AG04450 (cell line): ENCODE measurements at places on chromosomes 4 and X.

GRCh38 chr4:37157476-37158167, 86.9 kb upstream of the NWD2 start:
- DNase-seq, result no peak

- DNase-seq, result no peak
Observed at GRCh38 chr4:177052211-177052934, 257.3 kb upstream of the NEIL3 start.

DNA sequence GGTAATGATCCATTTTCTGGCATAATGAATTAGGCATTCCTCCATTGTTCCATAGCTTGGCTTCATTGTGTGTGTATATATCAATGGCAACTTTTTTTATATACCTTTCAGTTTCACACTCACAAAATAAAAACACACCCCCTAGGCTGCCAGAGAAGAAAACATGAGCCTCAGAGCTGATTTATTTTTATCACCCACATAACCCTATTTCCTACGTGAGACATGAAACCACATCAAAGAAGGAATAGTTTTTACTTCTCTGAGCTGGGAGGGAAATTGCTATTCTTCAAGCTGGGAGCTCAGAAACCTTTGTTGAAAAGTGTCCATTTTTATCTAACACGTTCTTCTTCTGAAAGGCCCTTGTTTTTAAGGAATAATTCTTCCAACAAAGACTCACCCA, 126.7 kb upstream of the RAI2 start:
- DNase-seq, result no peak

DNA sequence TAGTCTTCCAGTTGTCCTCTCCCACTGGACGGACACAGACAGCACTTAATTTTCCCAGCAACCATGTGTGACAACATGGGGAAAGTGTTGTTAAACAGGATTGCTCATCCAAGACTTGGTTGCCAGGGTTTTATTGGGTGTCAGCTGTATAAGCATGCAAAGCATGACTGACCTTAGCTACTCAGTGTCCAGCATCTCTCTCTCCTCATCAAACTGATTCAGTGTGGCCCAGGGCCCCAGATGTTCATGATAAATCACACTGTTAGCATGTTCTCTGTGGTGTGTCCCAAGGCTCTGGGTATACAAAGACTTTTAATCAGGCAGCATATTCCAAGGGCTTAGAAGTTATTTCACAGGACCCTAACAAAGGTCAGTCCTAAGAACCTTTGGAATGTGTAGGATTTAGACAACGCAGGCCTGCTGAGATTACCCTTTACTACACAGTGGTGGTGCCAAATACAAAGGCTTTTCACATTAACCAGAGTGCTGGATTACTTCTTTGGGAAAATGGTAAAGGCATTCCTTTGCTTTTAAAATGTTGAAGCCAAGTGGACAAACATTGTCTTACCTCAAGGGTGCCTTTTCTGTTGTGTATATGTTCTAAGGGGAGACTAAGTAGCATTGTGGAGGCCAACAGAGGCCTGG, 213.3 kb downstream of the GLUD2 start:
- no peak for DNase-seq
